A549 (cell line): ENCODE measurements at places on chromosomes 3 and 15.
A peak's percentile ranks its signal among the peaks of the same experiment; 100 is the strongest.

DNA sequence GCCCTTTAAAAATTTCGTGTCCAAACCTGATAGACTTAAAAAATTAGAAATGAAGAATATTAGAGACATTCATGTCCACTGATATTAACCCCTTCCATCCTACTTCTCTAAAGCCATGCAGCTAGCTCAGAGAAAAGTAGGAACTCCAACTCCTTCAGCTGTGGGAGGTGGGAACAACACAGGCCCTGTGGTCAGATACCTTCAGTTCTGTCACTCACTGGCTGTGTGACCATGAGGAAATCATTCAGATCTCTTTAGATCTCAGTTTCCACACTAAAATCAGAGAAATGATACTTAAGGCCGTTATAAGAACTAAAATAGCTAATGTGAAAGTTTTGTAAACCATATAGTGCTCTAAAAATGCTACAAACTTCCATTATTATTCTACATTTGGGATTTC lies 209.8 kb downstream of the TNIK start:
- no peak for DNase-seq

GRCh38 chr3:141646760-141647561 lies 91.1 kb upstream of the RNF7 start:
- DNase-seq: peak; percentile 48

- no peak for DNase-seq
Measured at GRCh38 chr15:74992619-74993018, 2.7 kb upstream of the SCAMP5 start.

- DNase-seq: no peak
Measured at GRCh38 chr3:40938591-40938990, 260.7 kb upstream of the CTNNB1 start.

DNA sequence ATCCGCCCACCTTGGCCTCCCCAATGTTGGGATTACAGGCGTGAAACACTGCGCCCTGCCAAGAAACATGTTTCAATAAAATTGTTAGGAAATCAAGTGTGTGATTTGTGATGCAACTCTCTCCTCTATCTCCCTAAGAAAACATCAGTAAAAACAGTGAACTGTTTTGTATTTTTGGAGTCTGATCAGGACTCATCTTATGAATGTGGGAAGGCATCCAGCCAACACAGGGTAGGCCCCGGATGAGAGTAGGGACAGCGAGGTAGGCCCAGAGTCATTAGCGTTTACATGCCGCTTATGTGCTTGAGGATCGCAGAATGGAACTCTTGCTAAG lies 884 bp upstream of the GLYCTK start:
- DNase-seq: no peak

GRCh38 chr3:74267131-74267530 lies 347.3 kb downstream of the CNTN3 start:
- no peak for DNase-seq
